Type B pancreatic cell (in vitro differentiated cells): ENCODE measurements at places on chromosomes 5 and 9. TPM values are rescaled to one million over a fixed set of nuclear protein-coding genes. Genes with fewer than 3 reads are reported as not detected.

The FOXD4 gene
- total RNA-seq: 0.17 and 0.75 TPM in 2 replicates

The C5orf58 gene
- not detected in 2 replicates for total RNA-seq

The NTNG2 gene
- 2.6 and 4.0 TPM in 2 replicates for total RNA-seq

The HRCT1 gene
- total RNA-seq: 0.40 TPM in 1 of 2 replicates, not detected in the other
